ENCODE measurements at places on chromosomes 12 and 14.

DNA sequence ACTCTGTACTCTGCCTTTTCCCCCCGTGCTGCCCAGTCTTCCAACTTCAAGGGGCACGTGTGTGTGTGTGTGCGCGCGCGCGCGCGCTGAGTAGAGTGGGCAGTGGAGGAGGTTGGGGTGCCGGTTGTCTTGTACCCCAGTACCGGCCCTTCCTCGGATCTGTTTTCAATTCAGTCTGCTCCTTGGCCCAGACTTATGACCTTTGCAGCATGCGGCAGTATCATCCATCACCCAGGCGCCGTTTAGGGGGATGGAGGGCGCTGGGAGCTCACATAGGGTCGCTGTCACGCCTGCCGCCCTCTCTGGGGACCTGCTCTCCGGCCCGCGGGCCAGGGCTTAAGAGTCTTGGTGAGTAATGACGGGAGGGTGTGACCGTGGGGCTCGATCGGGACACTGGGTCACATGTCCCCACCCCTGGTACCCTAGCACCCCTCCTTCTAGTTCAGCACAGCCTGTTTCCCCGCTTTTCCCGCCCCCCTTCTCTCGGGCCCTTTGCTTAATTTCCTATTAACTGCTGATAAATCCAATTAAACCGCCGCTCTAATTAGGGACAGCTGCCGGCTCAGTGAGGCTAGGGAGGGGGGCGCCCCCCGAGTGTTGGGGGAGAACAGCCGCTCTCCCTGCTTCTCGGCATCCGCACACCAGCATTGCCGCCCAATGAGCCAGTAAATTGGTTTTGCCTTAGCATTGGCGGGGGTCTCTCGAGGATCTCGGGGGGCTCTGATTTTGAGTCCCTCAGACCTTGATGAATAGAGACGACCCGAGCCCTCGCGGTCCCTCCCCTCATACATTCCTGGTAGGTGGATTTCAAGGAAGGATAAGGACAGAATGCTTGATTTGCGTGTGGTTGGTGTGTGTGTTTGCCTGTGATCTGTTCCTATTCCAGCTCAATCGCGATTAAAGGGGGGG, 9.3 kb downstream of the STAC3 start:
- no peak for DNase-seq

GRCh38 chr12:47378222-47378582, 298.4 kb upstream of the AMIGO2 start:
- DNase-seq = no peak

DNA sequence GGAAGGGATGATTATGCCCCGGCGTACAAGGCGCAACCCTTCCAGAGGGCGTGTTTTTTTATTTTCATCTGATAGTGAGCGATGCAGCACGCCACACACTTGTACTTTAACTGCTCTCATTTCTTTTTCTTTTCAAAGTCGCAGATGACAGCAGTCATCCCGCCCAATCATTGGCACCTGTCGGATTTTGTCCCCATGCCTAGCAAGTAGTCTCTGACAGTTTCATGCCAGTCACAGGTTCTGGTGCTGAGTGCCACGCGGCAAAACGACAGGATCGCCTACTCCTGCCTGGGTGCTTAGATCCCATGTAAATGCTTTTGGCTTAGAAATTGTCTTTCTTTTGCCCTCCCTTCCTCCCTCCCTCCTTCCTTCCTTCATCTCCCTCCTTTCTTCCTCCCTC, 117.7 kb downstream of the GLT1D1 start:
- DNase-seq = no peak

- peak; percentile 54 for DNase-seq
Measured at GRCh38 chr12:1474574-1475153, 119.7 kb downstream of the FBXL14 start.

- peak; percentile 43 for DNase-seq
Measured at GRCh38 chr12:115774148-115774895, 503.2 kb downstream of the MED13L start.

GRCh38 chr12:123106640-123107359, 44.1 kb downstream of the PITPNM2 start:
- no peak for DNase-seq

GRCh38 chr14:76514213-76514998, 138.5 kb downstream of the ESRRB start:
- no peak for DNase-seq

DNA sequence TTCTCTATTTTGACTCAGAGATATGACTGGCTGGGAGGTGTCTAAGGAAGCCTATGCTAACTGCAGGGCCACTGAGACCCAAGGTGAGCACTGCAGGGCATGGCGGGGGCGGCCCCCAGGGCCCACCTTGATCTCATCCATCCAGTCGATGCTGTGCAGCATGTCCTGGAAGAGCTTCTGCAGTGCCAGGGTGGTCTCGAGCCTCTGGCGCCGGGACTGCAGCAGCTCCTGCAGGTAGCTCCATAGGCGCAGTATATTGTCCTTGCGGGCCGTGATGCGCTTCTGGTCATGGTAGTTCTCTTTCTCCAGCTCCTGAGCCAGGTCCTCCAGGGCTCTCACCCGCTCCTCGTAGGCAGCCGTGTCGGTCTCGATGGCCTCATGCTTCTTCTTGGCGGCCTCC, 84.5 kb downstream of the SPTB start:
- no peak for DNase-seq

- no peak for DNase-seq
Measured at GRCh38 chr12:67991158-67991557, 1.9 kb downstream of the IFNG-AS1 start.

All from renal pelvis (tissue), 12 donors.